Activated T-cell treated with anti-CD3 and anti-CD28 coated beads, Interleukin-2, amount 50 U/mL, for 48 hours (primary cell): ENCODE measurements at places on chromosomes 5 and 9.

DNA sequence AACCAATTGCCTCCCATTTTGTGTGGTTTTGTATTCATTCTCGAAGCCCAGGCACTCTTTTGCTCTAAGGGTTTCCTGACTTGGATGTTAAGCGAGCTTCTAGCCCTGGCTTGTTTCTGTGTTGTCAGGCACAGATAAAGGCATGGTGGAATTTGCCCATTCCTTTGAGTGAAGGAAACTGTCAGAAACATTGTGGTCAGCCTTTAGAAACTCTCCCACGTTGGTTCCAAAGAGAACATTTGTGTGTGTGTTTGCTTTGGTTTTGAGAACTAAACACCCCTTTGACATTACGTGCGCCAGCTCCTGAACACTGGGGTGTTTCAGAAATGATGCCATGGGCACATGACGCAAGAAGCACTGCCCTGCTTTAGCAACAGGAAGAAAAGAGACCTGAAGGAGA is 320.9 kb downstream of the NTRK2 start:
- DNase-seq, result no peak

GRCh38 chr9:80191108-80191507 is 619.3 kb downstream of the TLE4 start:
- DNase-seq, result no peak

GRCh38 chr9:78970375-78970774 is 601.4 kb upstream of the TLE4 start:
- no peak for DNase-seq

- no peak for DNase-seq
Measured at GRCh38 chr9:125970340-125970739, 223.2 kb downstream of the PBX3 start.

DNA sequence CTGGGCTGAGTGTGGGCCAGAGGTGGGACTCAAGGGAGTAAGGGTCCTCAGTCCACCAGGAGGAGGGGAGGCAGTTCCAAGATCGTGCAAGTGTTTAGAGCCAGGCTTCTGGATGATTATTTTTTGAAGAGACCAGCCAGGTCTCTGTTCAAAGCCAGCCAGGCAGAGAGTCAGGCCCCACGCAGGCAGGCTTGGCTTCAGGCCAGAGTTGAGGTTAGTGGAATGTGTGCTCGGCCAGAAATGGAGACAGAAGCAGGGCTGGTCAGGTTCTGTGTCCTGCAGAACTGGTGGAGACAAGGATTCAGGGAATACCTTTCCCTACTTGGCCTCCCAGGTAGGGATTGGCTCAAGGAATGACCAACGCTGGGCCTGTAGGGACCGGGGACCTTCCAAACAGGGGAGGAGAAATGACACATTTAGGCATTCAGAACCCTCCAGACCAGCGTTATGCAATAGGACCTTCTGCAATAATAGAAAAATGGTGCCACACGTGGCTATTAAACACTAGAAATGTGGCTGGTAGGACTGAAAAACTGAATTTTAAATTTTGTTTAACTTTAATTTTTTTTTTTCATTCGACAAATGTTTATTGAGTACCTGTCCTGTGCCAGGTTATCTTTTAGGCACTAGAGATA is 106.2 kb downstream of the CMYA5 start:
- DNase-seq, result no peak

GRCh38 chr9:95754533-95755420 is 120.7 kb upstream of the ERCC6L2 start:
- DNase-seq, result no peak

DNA sequence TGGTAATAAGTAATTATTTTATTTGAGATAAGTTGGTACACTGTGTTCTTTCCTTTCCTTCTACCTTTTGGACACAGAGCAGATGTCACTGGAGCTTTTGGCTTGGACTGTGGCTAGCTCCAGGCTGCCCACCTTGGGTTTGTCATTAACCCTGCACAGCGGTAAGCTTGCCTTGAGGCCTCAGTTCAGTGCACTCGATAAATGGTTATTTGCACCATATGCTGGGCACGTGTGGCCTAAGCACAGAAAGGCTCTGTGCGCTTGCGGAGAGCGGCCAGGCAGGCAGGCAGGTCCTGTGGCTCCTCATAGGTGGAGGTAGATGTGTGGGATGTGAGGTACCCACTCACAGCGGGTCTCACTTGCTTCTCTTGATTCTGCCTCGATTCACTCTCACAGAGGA is 30.0 kb upstream of the TENT4A start:
- no peak for DNase-seq

DNA sequence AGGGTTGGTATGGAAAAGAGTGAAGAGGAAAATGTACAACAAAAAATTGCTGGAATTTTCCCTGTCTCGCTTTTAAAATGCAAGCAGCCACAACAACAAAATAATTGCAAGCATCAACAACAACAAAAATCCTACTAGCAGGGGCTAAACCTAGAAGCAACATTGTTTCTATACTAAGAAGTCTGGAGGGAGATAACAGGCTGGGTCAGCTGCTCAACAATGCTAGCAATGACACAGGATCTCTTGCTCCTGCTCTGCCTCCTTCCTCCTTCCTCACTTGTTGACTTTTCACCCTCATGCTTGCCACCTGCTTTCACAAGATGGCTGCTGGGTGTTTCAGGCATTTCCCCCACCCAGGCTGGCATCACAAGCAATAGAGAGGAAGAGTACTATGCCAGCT is 7.6 kb upstream of the AOPEP start:
- no peak for DNase-seq

DNA sequence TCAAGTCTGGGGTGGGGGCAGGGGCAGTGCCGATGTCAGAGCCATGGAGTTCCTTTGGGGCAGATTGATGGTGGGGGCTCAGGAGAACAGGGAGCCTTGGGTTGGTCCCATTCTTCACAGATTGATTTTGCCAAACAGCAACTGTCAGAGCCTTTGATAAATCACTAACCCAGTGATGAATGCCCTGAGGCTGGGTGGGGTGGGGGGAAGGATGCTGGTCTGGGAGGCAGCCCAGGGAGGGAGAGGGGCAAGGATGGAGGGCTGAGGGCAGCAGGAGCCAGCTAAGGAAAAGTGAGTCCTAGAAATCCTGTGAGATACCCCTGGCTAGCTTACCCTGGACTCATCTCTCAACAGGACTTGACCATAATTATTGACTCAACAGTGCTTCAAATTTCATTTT is 60.1 kb upstream of the ARAP3 start:
- no peak for DNase-seq

DNA sequence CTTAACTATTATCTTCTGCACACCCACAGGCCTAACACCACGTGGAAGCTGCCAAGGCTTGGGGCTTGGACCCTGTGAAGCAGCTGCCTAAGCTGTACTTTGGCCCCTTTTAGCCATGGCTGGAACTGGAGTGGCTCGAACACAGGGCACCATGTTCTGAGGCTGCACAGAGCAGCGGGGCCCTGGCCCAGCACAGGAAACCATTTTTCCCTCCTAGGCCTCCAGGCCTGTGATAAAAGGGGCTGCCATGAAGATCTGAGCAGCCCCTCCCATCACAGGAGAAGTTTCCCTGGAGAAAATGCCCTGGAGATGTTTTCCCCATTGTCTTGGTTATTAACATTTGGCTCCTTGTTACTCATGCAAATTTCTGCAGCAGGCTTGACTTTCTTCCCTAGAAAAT is 126.3 kb downstream of the MELK start:
- no peak for DNase-seq

DNA sequence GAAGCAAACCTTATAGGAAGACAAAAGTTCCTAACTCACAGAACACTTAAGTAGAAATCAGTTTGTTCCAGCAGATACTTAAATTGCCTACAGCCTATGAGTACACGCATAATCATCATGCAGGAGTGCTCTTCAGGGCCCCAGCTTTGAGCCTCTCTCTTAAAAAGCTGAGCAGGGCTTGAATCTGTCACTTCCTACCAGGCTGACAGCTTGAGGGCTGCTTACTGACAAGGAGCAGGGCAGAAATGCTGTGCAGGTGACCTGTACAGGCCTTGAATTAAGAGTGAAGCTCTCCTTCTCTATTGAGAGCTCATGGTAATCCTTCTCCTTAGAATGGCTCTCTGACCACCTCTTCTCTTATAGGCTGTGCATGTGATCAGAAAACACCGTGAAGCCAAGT is 66.5 kb upstream of the MAST4 start:
- DNase-seq, result no peak

GRCh38 chr9:132597073-132597775 is 14.8 kb downstream of the BARHL1 start:
- DNase-seq, result no peak

GRCh38 chr9:14344053-14344524 is 30.1 kb upstream of the NFIB start:
- no peak for DNase-seq

DNA sequence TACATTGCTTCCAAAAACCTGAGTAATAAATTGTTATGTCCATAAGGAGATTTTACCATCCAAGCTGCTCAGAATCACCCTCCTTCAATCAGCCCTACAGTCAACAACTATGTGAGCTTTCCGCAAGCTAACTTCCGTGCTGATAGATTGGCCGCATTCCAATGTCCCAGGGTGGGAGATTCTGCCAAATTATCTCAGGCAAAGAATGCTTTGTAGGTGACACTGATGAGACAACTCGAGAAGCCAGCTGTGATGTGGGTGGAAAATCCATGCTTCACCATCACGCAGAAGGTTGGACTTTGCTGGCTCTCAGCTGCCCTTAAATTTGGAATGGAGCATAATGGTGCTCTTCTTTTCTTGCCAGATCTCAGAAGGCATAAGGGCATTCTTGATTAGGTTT is 44.9 kb upstream of the HCN1 start:
- no peak for DNase-seq

- no peak for DNase-seq
Measured at GRCh38 chr5:32506201-32506661, 61.7 kb upstream of the ZFR start.

DNA sequence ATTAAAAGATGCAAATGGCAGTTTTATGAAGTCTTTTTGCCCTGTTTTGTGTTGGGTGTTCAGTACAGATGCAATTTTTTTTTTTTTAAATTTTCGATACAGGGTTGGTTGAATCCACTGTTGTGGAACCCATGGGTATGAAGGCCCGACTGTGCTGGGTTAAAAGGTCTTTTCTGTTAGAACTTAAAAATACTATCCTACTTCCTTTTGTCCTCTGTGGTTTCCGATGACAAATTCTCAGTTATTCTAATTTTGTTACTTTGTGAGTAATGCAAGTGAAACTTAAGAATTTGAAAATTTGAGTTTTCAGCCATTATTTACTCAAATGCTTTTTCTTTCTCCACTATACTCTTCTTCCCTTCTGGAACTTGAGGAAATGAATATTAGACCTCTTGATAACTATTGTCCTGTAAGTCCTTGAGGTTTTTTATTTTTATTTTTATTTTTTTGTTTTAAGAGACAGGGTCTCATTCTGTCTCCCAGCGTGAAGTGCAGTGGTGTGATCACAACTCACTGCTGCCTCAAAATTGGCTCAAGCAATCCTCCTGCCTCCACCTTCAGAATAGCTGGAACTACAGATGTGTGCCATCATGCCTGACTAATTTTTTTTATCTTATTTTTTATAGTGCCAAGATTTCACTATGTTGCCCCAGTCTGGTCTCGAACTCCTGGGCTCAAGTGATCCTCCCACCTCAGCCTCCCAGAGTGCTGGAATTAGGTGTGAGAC is 67.5 kb downstream of the ZCCHC7 start:
- no peak for DNase-seq

- DNase-seq, result no peak
Measured at GRCh38 chr9:106111039-106111730, 416.8 kb downstream of the TMEM38B start.

GRCh38 chr9:83477571-83477970 is 60.6 kb downstream of the FRMD3 start:
- no peak for DNase-seq

DNA sequence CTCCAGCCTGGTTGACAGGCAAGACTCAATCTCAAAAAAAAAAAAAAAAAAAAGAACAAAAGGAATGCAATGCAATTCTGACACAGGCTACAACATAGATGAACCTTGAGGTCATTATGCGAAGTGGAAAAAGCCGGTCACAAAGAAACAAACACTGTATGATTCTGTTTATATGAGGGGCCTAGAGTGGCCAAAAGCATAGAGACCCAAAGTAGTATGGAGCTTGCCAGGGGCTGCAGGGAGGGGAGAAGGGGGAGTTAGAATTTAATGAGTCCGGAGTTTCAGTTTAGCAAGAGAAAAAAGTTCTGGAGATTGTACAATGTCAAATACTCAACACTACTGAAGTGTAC is 33.2 kb upstream of the ASS1 start:
- no peak for DNase-seq

DNA sequence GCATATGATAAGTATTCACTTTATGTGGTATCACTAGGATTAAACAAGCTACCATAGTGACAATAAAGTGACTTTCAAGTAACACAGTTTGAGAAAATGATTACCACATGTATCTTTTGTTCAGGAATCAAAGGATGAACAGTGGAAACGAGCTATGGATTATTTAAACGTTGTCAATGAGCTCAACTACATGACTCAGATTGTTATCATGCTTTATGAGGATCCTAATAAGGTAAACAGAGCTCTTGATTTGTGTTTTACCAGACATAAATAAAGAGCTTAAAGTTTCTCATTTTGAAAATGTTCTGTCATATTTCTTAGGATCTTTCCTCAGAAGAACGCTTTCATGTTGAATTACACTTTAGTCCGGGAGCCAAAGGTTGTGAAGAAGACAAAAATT is 57.4 kb downstream of the PPIP5K2 start:
- no peak for DNase-seq

DNA sequence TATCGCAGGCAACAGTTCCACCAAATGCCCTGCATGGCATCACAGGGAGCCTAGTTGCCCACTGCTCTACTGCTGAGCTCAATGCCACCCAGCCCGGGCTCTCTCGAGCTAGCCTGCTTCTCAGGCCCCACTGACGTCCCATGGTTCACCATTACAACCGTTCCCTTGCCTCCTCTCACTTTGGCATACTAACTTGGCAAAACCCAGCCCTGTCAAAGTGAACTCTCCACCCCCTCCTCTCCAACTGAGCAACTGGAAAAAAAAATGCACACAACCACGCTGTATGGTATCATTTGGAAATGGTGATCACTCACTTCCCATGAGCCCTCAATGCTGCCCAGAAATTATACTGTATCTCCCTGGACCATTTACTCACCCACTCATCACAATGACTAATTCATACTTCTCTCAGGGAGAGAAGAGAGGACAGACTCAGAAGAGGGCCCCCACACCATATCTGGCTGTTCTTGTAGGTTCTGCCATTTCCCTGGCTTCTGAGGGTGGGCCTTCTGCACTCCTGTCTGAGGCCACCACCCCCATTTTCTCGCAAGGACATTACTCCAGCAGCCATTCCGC is 51.4 kb upstream of the RARS1 start:
- no peak for DNase-seq

- peak; percentile 60 for DNase-seq
Measured at GRCh38 chr5:149959406-149960236, 937 bp upstream of the SLC26A2 start.

DNA sequence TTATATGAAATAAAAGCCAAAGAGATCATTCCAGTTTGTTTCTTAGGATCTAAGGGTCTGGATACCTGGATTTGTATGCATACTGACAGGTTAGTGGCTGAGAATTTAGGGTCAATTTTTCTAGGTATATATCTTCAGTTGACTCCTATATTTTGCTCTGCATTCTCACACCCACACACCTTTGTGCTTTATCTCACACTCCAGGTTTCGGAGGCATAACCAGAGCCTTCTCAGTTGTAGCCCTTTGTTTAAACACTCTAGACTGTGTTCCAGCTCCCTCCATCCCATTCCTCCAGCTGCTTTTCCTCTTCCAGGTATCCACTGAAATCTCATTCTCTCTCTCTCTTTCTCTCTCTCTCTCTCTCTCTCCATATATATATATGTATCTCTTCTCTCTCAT is 10.6 kb upstream of the MOCS2 start:
- DNase-seq, result no peak

- no peak for DNase-seq
Measured at GRCh38 chr9:118419676-118420075, 715.5 kb downstream of the TLR4 start.
